ENCODE measurements at places on chromosomes 1 and 21. TPM values are rescaled to one million over a fixed set of nuclear protein-coding genes. Genes with fewer than 3 reads are reported as not detected.

The CHIA gene
- polyA plus RNA-seq, result 0.70 TPM

The AQP10 gene
- polyA plus RNA-seq, result 0.41 TPM

The MFSD2A gene
- polyA plus RNA-seq, result 122 TPM

The OR2L8 gene
- not detected for polyA plus RNA-seq

The KRTAP10-5 gene
- polyA plus RNA-seq, result not detected

The TAS1R1 gene
- 5.1 TPM for polyA plus RNA-seq

The LAPTM5 gene
- 46.9 TPM for polyA plus RNA-seq

DNA sequence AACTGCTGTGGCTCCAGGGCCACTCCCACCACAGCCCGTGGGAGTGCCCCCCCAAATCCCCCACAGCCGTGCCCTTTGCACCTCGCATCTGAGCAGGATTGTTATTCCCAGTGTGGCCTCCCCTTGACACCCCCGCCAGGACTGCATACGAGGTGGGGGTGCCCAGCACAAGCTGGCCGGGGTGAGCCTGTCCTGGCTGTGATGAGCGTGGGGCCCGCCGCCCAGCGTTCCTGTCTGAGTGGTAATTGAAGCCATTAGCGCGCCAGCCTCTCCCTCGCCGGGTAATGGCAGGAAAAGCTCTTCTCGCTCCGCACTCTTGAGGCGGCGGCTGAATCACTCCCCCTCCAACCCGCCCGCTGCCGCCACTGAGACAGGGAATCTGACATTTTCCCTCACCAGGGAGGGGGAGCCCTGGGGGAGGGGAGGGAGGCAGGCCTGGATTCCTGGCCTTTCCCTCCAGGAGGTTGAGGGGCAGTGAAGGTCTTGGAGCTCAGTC, 27.7 kb downstream of the PTPRF start:
- no peaks in the 10 kb centered on the region for H3K27me3 ChIP-seq
- no peaks in the 10 kb centered on the region for H3K36me3 ChIP-seq
- no peak for DNase-seq
- no peak overlapping the region for H3K4me3 ChIP-seq

- H3K27ac ChIP-seq, result no peak overlapping the region
- no peaks in the 10 kb centered on the region for H3K36me3 ChIP-seq
- no peaks in the 10 kb centered on the region for H3K27me3 ChIP-seq
- no peaks in the 10 kb centered on the region for H3K4me1 ChIP-seq
Measured at GRCh38 chr1:68016381-68016780, 34.0 kb downstream of the DIRAS3 start.

GRCh38 chr1:186325239-186325638, 49.8 kb downstream of the TPR start:
- no peaks in the 10 kb centered on the region for H3K4me1 ChIP-seq
- no peak overlapping the region for H3K27ac ChIP-seq
- no peaks in the 10 kb centered on the region for H3K36me3 ChIP-seq
- H3K4me3 ChIP-seq, result no peak overlapping the region
- no peaks in the 10 kb centered on the region for H3K27me3 ChIP-seq

- no peak for DNase-seq
- no peak overlapping the region for H3K27ac ChIP-seq
- H3K36me3 ChIP-seq, result no peaks in the 10 kb centered on the region
- no peak overlapping the region for H3K4me3 ChIP-seq
- H3K27me3 ChIP-seq, result no peaks in the 10 kb centered on the region
Measured at GRCh38 chr1:235682216-235682615, 32.6 kb upstream of the GNG4 start.

GRCh38 chr1:248825136-248825535, 579 bp downstream of the SH3BP5L start:
- H3K4me3 ChIP-seq, result peak overlapping the region; percentile 71
- H3K27ac ChIP-seq, result peak overlapping the region; percentile 87

DNA sequence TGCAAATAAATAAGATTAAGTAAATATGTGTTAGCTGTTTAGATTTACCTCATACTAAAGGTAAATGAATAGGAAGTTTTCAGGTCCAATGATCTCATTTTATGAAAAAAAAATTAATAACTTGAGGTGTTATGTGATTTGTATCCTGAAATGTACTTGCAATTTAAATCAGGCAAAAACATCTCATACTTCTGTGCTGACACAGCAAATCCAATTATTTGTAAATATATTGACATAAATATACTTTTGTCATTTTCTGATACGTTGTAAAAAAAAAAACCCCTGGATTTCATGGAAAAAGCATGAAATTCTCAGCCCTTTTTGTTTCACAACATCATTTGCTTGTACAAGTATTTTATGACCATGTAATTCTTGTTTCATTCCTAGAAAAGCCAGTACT, 184.1 kb upstream of the NCAM2 start:
- no peaks in the 10 kb centered on the region for H3K36me3 ChIP-seq
- no peak for DNase-seq
- H3K27ac ChIP-seq, result no peak overlapping the region
- no peaks in the 10 kb centered on the region for H3K4me1 ChIP-seq
- no peaks in the 10 kb centered on the region for H3K27me3 ChIP-seq
- no peak overlapping the region for H3K4me3 ChIP-seq

DNA sequence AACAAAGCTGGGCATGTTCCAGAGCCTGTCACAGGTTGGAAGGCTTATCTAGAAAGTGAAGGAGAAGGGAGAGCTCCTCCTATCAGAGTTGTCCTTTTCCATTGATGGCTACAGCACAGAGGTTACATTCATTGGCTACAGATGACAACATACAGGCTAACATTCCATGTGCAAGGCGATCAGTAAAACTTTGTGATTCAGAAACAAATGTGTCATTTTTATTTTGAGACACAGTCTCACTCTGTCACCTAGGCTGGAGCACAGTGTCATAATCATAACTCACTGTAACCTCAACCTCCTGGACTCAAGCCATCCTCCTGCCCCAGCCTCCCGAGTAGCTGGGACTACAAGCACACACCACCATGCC, 32.6 kb downstream of the TRIM67 start:
- H3K27me3 ChIP-seq, result no peaks in the 10 kb centered on the region
- H3K4me3 ChIP-seq, result no peak overlapping the region
- DNase-seq, result no peak
- no peaks in the 10 kb centered on the region for H3K36me3 ChIP-seq
- no peaks in the 10 kb centered on the region for H3K4me1 ChIP-seq

GRCh38 chr1:240784776-240785175, 172.8 kb upstream of the GREM2 start:
- DNase-seq, result no peak
- H3K4me3 ChIP-seq, result no peak overlapping the region
- no peak overlapping the region for H3K27ac ChIP-seq
- no peaks in the 10 kb centered on the region for H3K36me3 ChIP-seq
- no peaks in the 10 kb centered on the region for H3K27me3 ChIP-seq
- no peaks in the 10 kb centered on the region for H3K4me1 ChIP-seq

DNA sequence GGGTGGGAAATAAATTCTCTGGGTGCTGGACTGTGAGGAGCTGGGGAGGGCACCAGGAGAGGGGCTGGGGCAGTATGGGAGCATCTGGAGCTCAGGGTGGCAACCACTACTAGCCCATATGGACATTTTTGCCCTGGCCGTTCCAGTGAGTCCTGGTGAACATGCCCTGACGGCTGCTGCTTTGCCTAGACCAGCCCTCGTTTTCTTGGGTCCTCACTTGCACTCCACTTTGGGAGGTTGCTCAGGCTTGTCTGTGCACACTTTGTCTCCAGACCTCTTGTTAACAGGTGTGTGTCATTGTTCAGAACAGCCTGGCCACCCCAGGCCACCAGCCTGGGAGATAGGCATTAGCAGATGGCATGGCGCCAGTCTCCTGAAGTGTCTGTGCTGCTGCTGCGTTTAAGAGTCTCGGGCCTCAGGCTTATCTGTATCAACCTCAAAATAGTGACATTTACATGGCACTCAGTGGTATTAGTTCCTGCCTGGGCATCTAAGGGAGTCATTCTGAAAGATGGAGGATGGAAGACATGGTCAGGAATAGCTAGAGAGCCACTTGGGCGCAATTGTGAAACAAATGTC, 190.5 kb downstream of the PTPRU start:
- H3K27me3 ChIP-seq, result no peaks in the 10 kb centered on the region
- no peak overlapping the region for H3K27ac ChIP-seq
- no peaks in the 10 kb centered on the region for H3K36me3 ChIP-seq
- no peaks in the 10 kb centered on the region for H3K4me1 ChIP-seq

GRCh38 chr1:200332716-200333115, 77.1 kb downstream of the ZNF281 start:
- H3K36me3 ChIP-seq, result no peaks in the 10 kb centered on the region
- H3K4me3 ChIP-seq, result no peak overlapping the region
- DNase-seq, result no peak
- H3K27ac ChIP-seq, result no peak overlapping the region
- H3K4me1 ChIP-seq, result no peaks in the 10 kb centered on the region

DNA sequence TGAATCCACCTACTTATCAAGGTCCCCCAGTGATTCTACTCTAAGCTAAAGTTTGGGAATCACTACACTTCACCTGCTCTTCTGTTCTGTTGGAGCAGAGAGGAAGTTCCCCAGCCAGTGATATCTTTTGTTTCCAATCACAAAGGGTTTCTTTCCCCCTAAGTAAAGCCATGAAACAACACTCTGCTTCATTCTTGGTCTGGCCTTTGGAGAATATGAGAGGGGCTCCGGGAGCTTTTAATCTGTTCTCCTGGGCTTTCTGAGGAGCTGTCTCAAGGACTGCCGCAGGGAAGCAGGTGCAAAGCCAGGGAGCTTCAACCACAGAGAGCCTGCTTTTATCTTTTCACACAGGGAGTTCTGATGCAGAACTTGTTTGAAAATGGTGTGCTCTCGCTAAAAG, 10.1 kb upstream of the SLAMF9 start:
- H3K4me3 ChIP-seq, result no peak overlapping the region
- DNase-seq, result no peak
- no peak overlapping the region for H3K27ac ChIP-seq

- H3K4me3 ChIP-seq, result no peak overlapping the region
- DNase-seq, result no peak
- H3K27ac ChIP-seq, result no peak overlapping the region
- H3K4me1 ChIP-seq, result no peaks in the 10 kb centered on the region
Measured at GRCh38 chr1:178784131-178784536, 59.1 kb downstream of the RALGPS2 start.

GRCh38 chr1:27878787-27879335, 6.5 kb downstream of the THEMIS2 start:
- H3K4me3 ChIP-seq, result no peak overlapping the region
- no peaks in the 10 kb centered on the region for H3K27me3 ChIP-seq
- peaks cover 3% of the 10 kb centered on the region for H3K4me1 ChIP-seq
- H3K27ac ChIP-seq, result no peak overlapping the region

GRCh38 chr1:22767852-22768251, 57.2 kb downstream of the EPHB2 start:
- no peak overlapping the region for H3K27ac ChIP-seq
- H3K36me3 ChIP-seq, result no peaks in the 10 kb centered on the region
- no peak overlapping the region for H3K4me3 ChIP-seq
- peaks cover 4% of the 10 kb centered on the region for H3K4me1 ChIP-seq

All from testis (tissue), 5 donors.